Endothelial cell (in vitro differentiated cells): ENCODE measurements at places on chromosomes 1 and 21.

DNA sequence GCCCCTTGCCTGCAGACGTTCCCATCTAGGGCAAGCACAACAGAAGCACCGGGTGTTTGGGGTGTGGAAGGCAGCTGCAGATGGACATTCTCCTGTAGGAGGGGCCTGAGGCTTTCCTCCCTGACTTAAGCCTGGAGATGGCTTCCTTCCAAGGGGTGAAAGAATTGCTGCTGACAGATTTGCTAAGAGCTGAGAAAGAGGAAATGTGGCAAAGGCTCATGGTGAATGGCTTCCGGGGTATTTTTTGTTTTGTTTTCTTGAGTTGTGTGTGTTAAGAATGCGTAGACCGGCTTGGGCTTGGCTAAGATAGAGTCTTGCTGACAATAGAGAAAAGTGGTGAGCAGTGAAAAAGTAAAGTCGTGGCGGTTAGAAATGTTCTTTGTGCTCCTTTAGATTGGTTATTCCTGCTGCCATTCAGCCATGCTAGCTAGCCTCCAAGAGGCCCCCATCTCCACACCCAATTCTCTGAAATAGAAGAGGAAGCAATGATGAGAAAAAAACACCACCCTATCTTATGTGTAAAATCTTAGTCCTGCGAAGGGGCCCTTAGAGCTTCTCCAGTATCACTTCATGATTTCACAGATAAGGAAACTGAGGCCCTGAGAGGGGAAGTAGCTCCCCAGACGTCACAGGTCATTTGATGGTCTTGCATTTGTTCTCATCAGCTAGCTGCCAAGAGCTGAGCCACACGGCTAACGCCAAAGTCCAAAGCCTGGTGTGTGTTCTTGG is 36.9 kb downstream of the EIF2D start:
- DNase-seq = no peak

DNA sequence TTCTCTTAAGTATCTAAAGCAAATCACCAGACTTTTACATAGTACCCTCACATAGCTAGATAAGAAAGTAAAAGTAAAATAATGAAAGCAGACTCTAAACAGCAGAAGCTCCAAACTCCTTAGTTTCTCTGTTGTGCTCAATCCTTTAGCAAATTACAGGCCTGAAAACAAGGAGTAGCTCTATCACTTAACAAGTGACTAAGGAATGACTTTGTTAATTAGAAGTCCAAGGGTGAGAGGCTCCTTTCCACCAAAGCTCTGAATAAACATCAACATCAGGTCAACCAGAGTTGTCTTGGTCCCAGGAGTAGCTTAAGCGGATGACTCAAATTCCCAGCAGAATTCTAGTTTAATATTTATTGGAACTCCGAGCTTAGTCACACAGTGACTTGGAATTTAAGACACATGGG is 5.9 kb downstream of the NRIP1 start:
- no peak for DNase-seq

GRCh38 chr21:35829067-35829466 is 231.3 kb downstream of the SETD4 start:
- no peak for DNase-seq

DNA sequence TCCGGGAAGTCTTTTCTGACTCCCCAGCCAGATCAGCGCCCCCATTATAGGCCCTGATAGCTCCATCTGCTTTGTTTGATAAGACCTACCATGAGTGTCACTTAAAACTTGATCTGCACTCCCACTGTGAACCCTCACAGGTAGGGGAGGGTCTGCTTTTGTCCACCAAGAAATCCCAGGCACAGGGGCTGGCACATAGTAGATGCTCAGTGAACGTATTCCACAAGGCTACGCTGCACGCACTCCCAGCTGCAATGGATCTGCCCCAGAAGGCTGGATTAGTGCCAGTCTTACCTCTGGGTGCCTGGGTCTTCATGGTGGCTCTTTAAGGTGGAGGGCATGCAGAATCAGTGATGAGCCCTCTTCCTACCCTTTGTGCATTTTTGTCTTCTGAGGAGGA is 447.1 kb downstream of the PTPRU start:
- DNase-seq = no peak

GRCh38 chr1:215661033-215661432 is 93.9 kb downstream of the KCTD3 start:
- DNase-seq = no peak

DNA sequence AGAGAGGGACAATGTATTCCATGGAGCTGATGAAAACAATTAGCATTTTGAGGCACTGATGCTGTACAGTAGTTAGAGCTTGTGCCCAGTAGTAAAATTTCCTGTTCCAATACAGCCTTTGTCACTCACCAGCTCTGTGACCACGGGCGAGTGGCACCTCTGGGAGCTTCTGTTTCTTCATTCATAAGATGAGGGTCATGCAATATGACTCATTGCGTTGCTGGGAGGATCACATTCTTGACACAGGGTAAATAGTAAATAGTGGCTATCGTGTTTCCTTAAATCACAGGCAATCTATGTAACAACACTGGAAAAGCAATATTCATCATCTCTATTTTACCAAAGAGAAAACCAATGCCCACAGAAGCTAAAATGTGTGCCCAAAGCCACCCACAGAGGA is 4.5 kb upstream of the LRRC52 start:
- DNase-seq = no peak

DNA sequence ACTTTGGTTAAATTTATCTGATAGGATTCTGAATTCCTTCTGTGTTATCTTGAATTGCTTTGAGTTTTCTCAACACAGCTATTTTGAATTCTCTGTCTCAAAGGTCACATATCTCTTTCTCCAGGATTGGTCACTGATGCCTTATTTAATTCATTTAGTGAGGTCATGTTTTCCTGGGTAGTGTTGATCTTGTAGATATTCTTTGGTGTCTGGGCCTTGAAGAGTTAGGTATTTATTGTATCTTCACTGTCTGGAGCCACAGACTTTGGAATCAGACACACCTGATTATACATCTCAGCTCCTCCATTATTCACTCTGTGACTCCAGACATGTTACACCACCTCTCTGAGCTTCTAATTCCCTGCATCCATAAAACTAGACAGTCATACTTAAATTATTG is 34.2 kb upstream of the ETS2 start:
- DNase-seq = no peak

GRCh38 chr1:113534875-113535274 is 144.6 kb downstream of the MAGI3 start:
- no peak for DNase-seq

DNA sequence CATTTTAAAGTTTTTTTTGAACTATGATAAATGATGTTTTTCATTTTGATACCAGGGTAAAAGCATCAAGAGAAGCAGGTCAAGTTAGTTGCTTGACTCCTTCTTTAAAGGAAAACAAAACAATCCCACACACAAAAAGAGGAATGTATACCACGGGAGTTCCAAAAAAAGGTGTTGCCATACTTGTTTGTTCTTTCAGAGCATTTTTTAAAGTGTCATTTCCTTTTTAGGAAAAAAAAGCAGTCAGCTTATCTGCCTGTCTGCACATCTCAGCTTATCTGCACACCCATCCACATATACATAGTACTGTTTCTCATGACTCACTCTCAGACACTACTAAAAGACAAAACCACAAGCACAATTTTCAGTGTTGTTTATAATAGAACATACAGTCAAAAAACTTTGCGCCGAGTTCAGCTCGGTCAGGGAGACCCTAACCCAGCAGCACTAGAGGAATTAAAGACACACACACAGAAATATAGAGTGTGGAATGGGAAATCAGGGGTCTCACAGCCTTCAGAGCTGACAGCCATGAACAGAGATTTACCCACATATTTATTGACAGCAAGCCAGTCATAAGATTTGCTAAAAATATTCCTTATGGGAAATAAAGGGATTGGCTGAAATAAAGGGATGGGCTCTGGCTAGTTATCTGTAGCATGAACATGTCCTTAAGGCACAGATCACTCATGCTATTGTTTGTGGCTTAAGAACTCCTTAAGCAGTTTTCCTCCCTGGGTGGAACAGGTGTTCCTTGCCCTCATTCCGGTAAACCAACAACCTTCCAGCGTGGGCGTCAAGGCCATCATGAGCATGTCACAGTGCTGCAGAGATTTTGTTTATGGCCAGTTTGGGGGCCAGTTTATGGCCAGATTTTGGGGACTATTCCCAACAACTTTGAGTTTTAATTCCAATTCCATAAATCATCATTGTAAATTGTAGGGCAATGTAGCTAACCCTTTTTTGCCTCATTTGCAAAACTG is 11.4 kb upstream of the MNDA start:
- DNase-seq = no peak

- DNase-seq = no peak
These were observed 289.7 kb downstream of the HHAT start for GRCh38 chr1:210618369-210618768.

- peak; percentile 55 for DNase-seq
These were observed 148.5 kb downstream of the TENT5C start for GRCh38 chr1:117754061-117754969.

- no peak for DNase-seq
These were observed 27.5 kb upstream of the H6PD start for GRCh38 chr1:9207086-9207485.

DNA sequence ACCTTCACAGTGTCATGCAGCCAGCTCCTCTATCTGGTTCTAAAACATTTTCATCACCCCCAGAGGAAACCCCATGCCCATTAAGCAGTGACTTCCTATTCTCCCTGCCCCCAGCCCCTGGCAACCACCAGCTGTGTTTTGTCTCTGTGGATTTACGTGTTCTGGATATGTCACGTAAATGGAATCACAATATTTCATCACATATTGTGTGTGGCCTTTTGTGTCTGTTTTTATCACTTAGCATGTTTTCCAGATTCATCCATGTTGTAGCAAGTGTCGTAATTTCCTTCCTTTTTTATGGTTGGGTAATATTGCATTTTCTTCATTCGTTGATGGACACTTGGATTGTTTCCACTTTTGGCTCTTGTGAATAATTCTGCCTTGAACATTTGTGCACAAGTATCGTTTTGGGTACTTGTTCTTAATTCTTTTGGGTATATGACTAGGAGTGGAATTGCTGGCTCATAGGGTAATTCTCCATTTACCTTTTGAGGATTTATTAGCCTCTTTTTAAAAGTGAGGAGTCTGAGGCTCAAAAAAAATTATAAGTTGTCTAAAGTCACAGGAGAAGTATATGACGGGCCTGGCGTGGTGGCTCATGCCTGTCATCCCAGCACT is 127.0 kb downstream of the MRPS6 start:
- DNase-seq = no peak

GRCh38 chr1:35085421-35085820 is 6.2 kb downstream of the ZMYM1 start:
- no peak for DNase-seq

DNA sequence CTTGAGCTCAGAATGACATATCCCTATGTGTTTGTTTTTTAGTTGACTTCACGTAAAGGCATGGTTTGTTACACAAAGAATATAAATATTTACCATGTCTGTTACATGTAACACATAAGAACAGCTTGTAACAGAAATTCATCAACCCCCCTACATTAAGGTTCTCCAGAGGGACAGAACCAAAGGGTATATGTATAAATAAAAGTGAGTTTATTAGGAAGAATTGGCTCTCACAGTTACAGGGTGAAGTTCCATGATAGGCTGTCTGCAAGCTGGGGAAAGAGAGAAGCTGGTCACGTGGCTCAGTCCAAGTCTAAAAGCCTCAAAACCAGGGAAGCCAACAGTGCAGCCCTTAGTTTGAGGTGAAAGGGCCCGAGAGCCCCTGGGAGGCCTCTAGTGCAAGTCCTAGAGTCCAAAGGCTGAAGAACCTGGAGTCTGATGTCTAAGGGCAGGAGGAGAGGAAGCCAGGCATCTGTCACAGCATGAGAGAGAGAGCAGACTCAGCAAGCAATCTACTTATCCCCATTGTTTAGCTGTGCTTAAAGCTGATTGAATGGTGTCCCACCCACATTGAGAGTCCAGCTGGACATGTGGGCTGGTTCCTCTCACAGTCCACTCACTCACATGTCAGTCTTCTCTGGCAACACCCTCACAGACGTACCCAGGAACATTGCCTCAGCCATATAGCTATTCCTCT is 15.8 kb downstream of the THRAP3 start:
- DNase-seq = no peak

DNA sequence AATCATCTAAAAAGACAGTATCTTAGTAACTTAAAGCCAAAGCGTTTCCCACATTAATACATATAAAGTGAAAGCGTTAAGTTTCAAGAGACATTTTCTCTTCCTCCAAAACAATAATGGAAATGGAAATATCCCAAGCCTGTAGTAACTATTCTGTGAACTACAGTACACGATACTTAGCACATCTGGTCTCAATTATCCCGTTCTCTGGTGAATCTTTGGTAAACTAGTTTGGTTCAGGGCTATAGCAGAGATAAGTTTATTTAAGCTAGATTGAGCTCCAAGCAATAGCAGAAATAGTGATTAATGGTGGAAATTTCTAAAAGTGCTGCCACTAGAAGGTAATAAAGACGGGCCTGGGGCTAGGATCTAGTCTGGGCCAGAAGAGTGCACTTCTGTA is 55.2 kb downstream of the PCNX2 start:
- DNase-seq = no peak

DNA sequence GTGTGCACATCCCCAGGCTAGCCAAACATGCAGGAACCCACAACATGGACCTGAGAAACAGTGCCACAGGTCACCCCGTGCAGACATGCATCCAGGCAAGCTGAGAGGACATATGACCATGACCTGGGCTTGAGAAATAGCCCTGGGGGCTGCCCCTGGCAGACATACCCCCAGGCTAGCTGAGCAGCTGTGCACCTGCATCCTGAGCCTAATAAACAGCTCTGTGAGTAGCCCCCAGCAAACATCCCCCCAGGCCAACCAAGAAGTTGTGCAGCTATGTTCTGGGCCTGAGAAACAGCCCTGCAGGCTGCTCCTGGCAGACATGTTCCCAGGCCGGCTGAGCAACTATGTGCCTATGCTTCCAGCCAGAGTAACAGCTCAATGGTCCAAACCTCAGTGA is 14.5 kb downstream of the OLFML3 start:
- DNase-seq = no peak

- no peak for DNase-seq
These were observed 709 bp downstream of the TNFRSF14 start for GRCh38 chr1:2556678-2557481.
